Hematopoietic multipotent progenitor cell treated with erythropoietin and hydrocortisone succinate and interleukin-3 and kit ligand, for 17 days (in vitro differentiated cells): ENCODE measurements at places on chromosomes 12 and 14.
A peak's percentile ranks its signal among the peaks of the same experiment; 100 is the strongest.

DNA sequence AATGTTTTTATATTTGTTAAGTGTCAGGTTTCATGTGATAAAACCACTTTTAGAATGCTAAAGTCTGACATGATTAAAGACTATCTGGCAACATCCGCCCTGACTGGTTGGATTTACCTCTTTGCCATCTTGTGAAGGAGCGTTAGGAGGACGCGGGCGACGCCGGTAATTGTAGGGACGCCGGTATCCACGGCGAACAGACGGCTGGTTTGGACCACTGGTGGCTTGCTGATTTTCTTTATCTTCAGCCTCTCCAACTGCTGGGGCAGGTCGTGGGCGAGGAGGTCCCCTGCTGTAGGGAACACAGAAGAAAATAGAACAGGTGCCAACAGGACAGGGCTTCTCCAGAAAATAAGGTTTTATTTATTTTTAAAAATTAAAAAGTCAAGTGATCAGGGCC, 21.3 kb downstream of the YBX3 start:
- DNase-seq = no peak

DNA sequence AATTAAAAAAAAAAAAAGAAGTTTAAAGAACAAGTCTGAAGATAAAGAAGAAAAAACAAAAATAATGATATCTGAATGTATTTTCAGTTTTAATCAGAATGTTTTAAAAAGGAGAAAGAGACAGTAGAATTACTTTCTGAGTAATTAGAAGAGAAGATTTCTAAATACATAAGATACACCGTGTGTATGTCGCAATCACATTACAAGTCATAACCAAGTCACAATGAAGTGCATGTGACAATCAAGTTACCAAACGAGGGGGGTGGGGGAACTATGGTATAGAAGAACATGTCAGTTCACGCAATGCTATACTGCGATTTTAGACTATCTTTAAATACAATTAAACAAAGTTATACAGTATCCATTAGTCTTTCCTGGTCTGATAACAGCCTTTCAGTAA, 1464.1 kb upstream of the FLRT2 start:
- DNase-seq = no peak

- no peak for DNase-seq
Measured at GRCh38 chr12:6383572-6384498, at the start of gene LTBR. LTBR (plus strand) TSS chr12:6384162; CDS start chr12:6384359, 197 bp downstream.

DNA sequence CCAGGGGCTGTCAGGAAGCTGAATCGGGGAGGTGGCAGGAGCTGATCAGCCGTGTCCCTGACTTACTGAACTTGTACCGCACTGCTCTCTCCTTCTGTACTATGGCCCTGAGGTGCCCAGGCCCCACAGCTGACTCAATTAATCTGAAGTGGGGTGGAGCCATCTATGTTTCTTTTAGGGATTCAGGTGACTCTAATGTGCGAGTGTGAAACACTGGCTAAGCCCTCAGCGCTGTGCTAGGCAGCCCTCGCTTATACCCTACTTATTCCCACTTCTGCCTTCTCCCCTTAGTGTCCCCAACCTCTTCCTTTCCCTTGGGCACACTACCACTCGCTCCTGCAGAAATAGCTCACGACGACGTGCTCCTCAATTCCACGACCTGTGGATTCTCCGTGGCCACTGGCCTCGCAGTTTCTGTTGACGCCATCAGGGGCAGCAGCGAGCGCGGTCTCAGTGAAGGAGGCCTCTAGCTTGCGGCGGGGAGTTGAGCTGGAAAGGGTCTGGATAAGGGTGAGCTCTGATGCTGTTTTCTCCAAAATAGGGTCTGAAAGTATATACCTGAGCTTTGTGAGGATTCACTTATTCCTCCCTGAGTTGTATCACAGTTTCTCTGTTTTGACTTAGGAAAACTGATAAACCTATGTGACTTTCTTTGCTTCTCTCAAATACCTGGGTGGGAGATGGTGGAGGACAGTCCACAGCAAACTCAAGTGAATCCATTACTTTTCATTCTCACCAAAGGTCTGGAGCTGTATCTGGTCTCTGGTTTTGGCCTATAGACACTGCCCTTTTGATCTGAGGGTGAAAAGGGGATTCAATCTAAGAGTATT, 167.6 kb downstream of the SLC41A2 start:
- DNase-seq = peak; percentile 24

GRCh38 chr12:57124261-57124877, 3.9 kb upstream of the LRP1 start:
- DNase-seq = peak; percentile 89

- no peak for DNase-seq
Measured at GRCh38 chr14:67963960-67964812, 144.6 kb downstream of the RAD51B start.

DNA sequence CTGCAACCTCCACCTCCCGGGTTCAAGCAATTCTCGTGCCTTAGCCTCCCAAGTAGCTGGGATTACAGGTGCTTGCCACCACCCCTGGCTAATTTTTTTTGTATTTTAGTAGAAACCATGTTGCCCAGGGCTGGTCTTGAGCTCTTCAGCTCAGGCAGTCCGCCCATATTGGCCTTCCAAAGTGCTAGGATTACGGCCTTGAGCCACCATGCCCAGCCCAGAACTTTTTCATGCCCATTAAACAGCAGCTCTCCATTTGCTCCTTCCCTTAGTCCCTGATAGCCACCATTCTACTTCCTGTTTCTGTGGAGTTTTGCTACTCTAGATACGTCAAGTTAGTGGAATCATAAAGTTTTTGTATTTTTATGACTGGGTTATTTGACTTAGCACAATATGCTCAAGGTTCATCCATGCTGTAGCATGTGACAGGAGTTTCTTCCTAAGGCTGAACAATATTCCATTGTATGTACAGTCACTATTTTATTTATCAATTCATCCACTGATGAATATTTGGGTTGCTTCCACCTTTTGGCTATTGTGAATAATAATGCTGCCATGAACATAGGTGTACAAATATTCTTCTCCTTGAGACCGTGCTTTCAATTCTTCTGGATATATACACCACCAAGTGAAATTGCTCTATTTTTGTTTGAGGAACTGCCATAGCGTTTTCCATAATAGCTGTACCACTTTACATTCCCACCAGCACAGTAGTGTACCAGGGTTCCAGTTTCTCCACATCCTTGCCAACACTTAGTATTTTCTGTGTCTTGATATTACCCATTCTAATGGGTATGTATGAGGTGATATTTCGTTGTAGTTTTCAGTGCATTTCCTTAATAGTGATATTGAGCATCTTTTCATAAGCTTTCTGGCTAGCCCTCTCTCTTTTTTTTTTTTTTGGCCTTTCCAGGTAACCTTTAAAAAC, 15.0 kb downstream of the ATF1 start:
- DNase-seq = no peak

DNA sequence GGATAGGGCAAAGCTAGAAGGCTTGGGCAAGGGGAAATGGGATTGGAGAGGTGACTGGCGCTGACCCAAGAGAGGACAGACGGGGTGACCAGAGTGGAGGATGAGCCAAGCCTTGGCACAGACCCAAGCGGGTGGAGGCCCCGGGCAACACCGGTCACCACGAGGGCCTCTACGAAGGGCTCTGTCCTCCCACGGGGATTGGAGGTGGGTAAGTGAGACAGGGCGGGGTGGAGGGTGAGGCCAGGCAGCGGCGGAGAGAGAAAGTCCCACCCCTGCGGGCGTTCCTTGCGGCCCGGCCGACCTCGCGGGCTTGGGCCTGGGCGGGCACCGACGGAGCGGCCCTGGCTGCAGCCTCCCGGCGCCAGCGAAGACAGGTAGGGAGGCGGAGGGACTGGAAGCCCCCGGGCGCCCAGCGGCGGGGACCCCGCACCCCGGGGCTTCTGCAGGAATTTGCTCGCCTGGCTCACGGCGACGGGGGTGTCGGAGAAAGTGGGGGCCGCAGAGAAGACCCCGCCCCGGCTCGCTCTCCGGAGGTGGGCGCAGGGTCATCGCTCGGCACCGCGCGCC, at the start of gene PAPLN:
PAPLN (plus strand) TSS at position 288 of the 567 bp plus-strand sequence. CDS start 2,273 bp downstream, outside the sequence.
- no peak for DNase-seq

DNA sequence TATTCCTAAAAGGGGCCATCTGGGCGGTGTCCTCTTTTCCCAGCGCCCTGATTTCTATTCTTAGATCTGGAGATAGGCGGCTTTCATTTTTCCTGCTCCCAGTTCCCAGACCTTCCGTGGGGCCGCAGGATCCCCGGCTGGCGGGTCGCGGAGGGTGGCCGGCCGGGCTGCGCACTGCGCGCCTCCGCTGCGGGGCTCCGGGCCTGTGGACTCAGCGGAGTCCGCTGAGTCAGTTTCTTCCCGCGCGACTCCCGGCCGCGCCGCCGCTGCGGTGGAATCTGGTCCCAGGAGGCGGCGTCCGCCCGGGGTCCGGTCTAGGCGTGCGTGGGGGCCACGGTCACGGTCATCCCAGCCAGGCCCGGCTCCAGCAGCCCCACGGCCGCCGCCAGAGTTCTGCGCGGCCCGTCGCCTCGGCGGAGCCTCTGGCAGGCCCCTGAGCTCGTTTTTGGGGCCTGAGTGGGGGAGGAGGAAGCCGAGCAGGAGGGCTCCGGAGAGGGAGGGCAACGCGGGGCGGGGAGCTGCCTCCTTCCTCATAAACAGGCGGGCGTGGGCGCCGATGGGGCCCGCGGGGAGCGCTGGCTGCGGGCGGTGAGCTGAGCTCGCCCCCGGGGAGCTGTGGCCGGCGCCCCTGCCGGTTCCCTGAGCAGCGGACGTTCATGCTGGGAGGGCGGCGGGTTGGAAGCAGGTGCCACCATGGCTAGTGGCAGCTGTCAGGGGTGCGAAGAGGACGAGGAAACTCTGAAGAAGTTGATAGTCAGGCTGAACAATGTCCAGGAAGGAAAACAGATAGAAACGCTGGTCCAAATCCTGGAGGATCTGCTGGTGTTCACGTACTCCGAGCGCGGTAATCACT, at the start of gene LRRK2:
LRRK2 (plus strand) TSS at position 559 of the 853 bp plus-strand sequence; CDS start at position 694, 135 bp downstream.
- DNase-seq = no peak

DNA sequence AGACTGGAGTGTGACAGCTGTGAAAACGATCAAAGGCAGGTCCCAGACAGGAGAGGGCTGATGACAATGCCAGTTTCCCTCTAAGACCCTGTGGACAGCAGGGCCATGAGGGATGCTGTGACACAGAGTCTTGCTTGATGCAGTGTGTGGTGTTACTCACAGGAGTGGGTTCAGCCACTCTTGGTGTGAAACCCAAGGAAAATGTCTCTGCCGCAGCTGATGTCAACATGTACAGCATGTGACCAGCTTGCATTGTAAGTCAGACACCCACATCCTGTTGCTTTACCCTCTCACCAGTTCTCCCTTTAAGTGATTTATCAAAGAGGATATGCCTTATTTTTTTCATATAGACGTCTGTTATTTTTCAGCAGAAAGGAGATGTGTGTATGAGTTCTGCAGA, 268.6 kb downstream of the BTG1 start:
- no peak for DNase-seq

GRCh38 chr14:20343862-20344220, 406 bp downstream of the PARP2 start:
- no peak for DNase-seq

GRCh38 chr12:68158432-68158831, 1.1 kb downstream of the IFNG start:
- DNase-seq = no peak

DNA sequence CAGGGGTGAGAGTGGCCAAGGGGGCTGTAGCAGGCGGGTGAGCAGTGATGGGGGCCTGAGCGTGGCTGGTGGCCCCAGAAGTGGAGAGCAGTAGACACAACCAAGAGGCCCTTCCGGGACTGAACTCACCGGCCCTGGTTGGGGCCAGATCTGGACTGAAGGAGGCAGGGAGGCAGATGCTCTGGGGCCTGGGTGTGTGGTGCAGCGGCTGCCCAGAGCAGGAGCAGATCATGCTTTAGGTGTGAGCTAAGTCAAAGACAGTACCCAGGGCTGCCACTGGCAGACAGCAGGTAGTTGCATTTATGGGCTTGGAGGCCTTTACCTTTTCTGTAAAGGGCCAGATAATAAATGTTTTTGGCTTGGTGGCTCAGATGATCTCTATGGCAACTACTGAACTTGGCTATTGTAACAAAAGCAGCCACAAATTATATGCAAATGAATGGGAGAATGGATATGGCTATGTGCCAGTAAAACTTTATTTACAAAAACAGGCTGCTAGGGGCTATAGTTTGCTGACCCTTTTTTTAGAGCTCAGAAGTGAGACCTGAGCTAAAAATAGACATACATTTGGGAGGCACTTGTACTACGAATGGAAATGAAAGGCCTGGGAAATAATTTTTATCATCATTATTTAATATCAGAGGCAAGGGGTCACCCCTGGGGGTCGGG, 25.6 kb downstream of the SETD1B start:
- no peak for DNase-seq

DNA sequence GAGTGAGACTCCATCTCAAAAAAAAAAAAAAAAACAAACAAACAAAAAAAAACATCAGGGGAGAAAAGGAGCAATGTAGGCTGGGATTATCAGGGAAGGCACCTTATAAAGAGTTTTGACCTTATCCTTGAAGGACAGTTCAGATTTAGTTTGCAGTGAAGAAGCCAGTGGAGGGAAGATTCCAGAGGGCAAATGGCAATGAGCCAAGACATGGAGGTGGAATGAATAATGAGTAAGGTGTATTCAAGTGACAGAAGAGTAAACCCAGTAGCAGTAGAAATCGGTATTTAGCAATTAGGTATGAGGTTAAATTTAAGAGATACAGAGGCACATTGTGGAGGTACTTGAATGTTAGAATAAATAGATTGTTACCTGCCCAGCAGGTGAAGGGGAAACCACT, 2.2 kb upstream of the DUSP16 start:
- no peak for DNase-seq

DNA sequence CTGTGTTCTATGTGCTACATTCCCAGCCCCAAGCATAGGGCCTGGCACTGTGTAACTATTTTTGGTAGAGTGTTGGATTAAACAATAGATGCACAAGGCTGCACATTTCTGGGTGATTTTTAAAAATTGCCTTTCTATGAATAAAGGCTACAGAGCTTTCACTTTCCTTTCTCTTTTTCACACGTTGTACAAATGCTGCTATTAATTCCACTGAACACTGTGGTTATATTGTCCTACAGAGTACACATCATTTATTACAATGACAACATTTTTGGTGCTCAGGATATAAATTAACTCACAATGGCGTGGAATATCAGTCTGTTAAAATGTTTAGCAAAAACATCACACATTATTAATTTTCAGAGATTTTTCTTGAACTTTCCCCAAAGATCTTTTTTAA, 3.6 kb upstream of the EML1 start:
- no peak for DNase-seq

DNA sequence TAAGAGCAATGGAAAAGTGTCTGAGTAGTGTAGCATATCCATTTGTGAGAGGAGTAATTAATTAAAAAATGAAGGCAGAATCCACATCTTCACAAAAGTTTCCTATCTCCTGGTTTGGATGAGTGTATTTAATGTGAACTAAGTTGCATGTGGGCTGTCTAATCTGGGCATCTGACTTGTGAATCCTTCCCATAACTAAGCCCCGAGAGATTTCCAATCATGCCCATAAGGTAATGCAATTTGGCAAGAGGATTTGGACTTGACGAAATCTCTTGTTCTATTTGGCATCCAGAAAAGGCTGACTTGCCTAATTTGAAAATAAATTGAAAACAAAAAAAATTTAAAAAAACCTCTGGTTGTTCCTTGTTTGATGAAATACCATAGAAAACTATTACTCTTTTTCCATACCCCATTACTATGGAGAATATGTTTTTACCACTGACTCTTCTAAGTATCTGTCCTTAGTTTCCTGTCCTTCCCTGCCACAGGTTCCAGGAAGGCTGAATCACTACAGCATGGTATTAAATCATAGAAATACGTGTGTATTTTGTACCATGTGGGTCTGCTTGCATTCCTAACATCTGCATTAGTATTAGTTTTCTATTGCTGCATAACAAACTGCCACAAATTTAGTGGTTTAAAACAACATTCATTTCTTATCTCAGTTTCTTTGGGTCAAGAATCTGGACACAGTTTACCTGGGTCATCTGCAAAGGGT, 48.4 kb downstream of the ETV6 start:
- DNase-seq = no peak
